Neural progenitor cell (in vitro differentiated cells): ENCODE measurements at places on chromosomes 7 and 10. TPM values are rescaled to one million over a fixed set of nuclear protein-coding genes. Genes with fewer than 3 reads are reported as not detected.
A peak's percentile ranks its signal among the peaks of the same experiment; 100 is the strongest.

- no peaks in the 10 kb centered on the region for H3K36me3 ChIP-seq
- no peaks in the 10 kb centered on the region for H3K27me3 ChIP-seq
- peak; percentile 27 for DNase-seq
- H3K4me3 ChIP-seq, result no peak overlapping the region
Measured at GRCh38 chr7:154777023-154777422, 225.9 kb downstream of the PAXIP1 start.

GRCh38 chr10:95295031-95295755 is 4.4 kb upstream of the PDLIM1 start:
- H3K36me3 ChIP-seq, result no peaks in the 10 kb centered on the region
- H3K27ac ChIP-seq, result no peak overlapping the region
- peaks cover 10% of the 10 kb centered on the region for H3K4me1 ChIP-seq
- H3K27me3 ChIP-seq, result peaks cover 69% of the 10 kb centered on the region
- peak overlapping the region; percentile 15 for H3K4me3 ChIP-seq
- DNase-seq, result peak; percentile 70

- H3K27me3 ChIP-seq, result peaks cover 53% of the 10 kb centered on the region
- H3K4me1 ChIP-seq, result peaks cover 8% of the 10 kb centered on the region
- no peaks in the 10 kb centered on the region for H3K36me3 ChIP-seq
- H3K4me3 ChIP-seq, result no peak overlapping the region
- H3K27ac ChIP-seq, result no peak overlapping the region
- no peak for DNase-seq
Measured at GRCh38 chr10:119538632-119539358, 3.7 kb downstream of the RGS10 start.

GRCh38 chr10:128242641-128243040 is 116.4 kb upstream of the MKI67 start:
- H3K4me1 ChIP-seq, result peaks cover 8% of the 10 kb centered on the region
- H3K27ac ChIP-seq, result no peak overlapping the region
- H3K4me3 ChIP-seq, result no peak overlapping the region
- H3K27me3 ChIP-seq, result no peaks in the 10 kb centered on the region

Gene SRRM3
- 2.2 and 4.6 TPM in 2 replicates for total RNA-seq

Gene ITPRID1
- total RNA-seq, result not detected in 2 replicates

GRCh38 chr7:125098377-125098970 is 168.8 kb upstream of the POT1 start:
- H3K4me1 ChIP-seq, result no peaks in the 10 kb centered on the region
- H3K27me3 ChIP-seq, result no peaks in the 10 kb centered on the region
- no peaks in the 10 kb centered on the region for H3K36me3 ChIP-seq
- no peak overlapping the region for H3K27ac ChIP-seq
- H3K4me3 ChIP-seq, result no peak overlapping the region

GRCh38 chr7:150966002-150966401 is 12.1 kb downstream of the KCNH2 start:
- peaks cover 26% of the 10 kb centered on the region for H3K4me1 ChIP-seq
- DNase-seq, result peak; percentile 86
- no peak overlapping the region for H3K27ac ChIP-seq
- H3K4me3 ChIP-seq, result no peak overlapping the region

Gene ASB10
- total RNA-seq, result not detected in 2 replicates

Gene STAMBPL1
- 1.6 and 1.9 TPM in 2 replicates for total RNA-seq

GRCh38 chr10:60572511-60573194 is 183.0 kb upstream of the ANK3 start:
- peak overlapping the region; percentile 39 for H3K4me3 ChIP-seq
- H3K27ac ChIP-seq, result no peak overlapping the region
- H3K27me3 ChIP-seq, result no peaks in the 10 kb centered on the region
- DNase-seq, result peak; percentile 62
- no peaks in the 10 kb centered on the region for H3K36me3 ChIP-seq

- no peak overlapping the region for H3K27ac ChIP-seq
- H3K4me1 ChIP-seq, result peaks cover 15% of the 10 kb centered on the region
- H3K36me3 ChIP-seq, result no peaks in the 10 kb centered on the region
- no peak overlapping the region for H3K4me3 ChIP-seq
- no peak for DNase-seq
- H3K27me3 ChIP-seq, result no peaks in the 10 kb centered on the region
Measured at GRCh38 chr7:69860486-69860885, 262.2 kb downstream of the AUTS2 start.

Gene HTR5A
- total RNA-seq, result not detected in 2 replicates

GRCh38 chr7:129053938-129054437 is 923 bp downstream of the TNPO3 start:
- no peaks in the 10 kb centered on the region for H3K36me3 ChIP-seq
- H3K4me3 ChIP-seq, result peak overlapping the region; percentile 89
- H3K27me3 ChIP-seq, result no peaks in the 10 kb centered on the region
- H3K27ac ChIP-seq, result peak overlapping the region; percentile 98
- DNase-seq, result no peak
- peaks cover 23% of the 10 kb centered on the region for H3K4me1 ChIP-seq

DNA sequence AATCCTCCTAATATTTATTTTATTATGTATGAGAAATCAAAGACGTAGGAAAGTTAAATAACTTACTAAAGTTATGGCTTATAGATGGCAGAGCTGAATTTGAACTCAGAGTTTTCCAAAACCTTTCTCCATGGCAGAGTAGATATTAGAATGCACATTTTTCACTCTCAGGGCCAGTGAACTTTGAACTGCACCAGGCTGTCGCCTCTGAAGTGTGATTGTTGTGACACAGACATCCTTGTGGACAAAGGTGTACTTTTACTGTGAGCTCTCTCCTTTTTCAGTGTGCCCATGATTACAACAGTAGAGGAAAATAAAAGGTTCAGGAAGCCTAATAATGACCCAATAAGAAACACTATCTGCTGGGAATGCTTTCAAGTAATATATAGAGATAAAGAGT is 29.1 kb downstream of the TES start:
- no peak overlapping the region for H3K27ac ChIP-seq
- H3K36me3 ChIP-seq, result no peaks in the 10 kb centered on the region
- H3K4me3 ChIP-seq, result no peak overlapping the region
- DNase-seq, result no peak

DNA sequence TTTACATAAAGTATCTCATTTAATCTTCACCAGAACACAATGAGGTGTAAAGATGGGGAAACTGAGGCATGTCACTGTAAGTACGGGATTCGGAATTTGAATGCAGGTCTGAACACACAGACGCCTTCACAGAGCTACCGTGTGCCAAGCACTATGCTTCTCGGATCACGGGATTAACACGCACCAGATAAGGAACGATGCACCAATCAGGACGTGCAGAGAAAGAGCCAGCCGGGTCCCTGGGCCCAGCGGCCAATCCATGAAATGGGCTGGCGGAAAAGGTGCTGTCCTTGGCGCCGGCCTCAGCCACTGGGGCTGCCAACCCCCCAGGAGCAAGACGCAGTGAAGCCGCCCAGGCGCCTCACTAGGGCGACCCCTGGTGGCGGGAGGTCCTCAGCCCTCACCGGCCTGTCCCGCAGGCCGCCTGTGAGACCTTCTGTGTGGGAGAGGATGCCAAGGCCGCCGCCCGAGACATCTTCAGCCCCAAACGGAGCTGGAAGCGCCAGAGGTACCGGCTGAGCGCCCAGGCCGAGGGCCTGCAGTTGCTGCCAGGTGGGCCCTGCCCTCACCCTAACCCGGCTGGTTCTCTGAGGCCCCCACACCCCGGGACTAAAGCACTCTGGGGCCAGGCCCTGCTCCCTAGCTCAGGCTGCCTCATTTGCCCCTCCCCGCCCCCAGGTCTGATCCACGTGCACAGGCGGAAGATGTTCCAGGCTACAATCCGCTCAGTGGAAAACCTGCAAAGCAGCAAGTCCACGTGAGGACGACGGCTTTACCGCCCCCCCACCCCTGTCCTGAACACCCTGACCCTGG is 15.6 kb downstream of the ATG9B start:
- H3K4me3 ChIP-seq, result peak overlapping the region; percentile 32
- peaks cover 13% of the 10 kb centered on the region for H3K27me3 ChIP-seq
- peak; percentile 77 for DNase-seq
- no peaks in the 10 kb centered on the region for H3K36me3 ChIP-seq

Gene FAM25G
- total RNA-seq, result not detected in 2 replicates

DNA sequence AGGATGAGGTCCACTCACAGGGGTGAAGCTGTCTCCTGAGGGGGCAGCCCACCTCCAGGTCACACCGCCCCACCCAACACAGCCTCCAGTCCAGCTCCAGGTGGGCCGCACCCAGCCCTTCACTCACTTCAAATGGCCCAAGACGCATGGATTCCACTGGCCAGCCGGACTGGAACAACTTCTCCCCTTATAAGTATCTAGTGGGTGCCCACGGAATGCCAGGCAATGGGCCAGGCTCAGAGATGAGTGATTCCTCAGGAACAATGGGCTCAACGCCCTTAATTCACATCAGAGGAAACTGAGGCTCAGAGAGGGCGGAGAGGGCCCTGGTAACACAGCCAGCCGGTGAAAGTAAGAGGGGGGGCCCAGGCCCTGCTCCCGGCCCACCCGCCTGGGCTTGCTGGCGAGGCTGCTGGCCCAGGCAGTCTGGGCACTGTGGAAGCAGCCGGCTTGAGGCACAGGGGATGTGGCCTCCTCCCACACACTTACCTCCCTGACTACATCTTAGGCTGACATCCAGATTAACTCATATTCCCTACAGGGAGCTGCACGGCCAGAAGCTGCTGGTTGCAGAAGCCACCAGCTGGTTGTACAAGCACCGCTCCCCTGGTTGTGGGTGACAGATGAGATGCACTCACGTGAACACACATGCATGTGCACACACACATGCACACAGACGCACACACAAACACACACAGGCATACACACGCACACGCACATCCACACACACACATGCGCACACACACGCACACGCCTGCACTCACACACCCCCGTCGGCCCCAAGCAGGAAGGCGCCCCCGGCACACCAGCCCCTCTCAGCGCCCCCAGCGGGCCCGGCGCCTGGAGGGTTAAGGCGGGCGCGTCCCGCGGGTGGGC is 1.0 kb upstream of the FAM20C start:
- peaks cover 23% of the 10 kb centered on the region for H3K4me1 ChIP-seq
- H3K27ac ChIP-seq, result no peak overlapping the region
- peak overlapping the region; percentile 57 for H3K4me3 ChIP-seq
- H3K27me3 ChIP-seq, result peaks cover 82% of the 10 kb centered on the region
- DNase-seq, result peak; percentile 37

Gene IFIT5
- 5.6 and 7.0 TPM in 2 replicates for total RNA-seq

Gene GALNT17
- 17.1 and 23.0 TPM in 2 replicates for total RNA-seq

Gene BCCIP
- 76.5 and 122 TPM in 2 replicates for total RNA-seq

GRCh38 chr7:90173127-90173844 is 19.0 kb downstream of the STEAP1 start:
- no peak for DNase-seq
- H3K36me3 ChIP-seq, result no peaks in the 10 kb centered on the region
- H3K27me3 ChIP-seq, result no peaks in the 10 kb centered on the region
- no peak overlapping the region for H3K27ac ChIP-seq
- no peaks in the 10 kb centered on the region for H3K4me1 ChIP-seq

DNA sequence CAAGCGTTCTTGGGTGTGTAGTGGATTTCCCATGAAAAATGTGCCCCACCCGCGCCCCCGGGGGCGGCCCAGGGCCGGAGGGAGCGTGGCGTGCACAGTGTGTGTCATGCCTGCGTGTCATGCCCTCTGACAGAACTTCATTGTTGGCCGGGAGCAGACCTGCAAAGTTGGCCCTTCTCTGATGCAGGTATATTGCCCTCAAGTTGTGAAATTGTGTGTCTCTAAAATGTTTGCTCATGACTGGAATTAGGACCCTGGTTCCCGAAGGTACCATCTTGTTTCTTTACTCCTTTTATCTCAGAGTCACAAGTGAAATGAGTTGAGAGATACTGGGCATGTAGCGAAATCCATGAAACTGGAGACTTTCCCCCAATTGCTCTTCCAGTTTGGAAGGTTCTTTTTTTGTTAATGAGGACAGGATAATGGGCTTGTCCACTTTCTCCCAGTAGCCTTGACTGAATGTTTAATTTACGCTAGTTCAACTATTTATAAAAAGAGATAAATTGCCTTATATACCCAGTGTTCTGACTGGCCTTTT is 26.2 kb downstream of the ADK start:
- no peaks in the 10 kb centered on the region for H3K36me3 ChIP-seq
- peak overlapping the region; percentile 62 for H3K4me3 ChIP-seq
- DNase-seq, result no peak
- no peaks in the 10 kb centered on the region for H3K27me3 ChIP-seq
- H3K27ac ChIP-seq, result no peak overlapping the region
- peaks cover 15% of the 10 kb centered on the region for H3K4me1 ChIP-seq

- no peak overlapping the region for H3K27ac ChIP-seq
- H3K4me3 ChIP-seq, result no peak overlapping the region
- H3K36me3 ChIP-seq, result no peaks in the 10 kb centered on the region
- H3K27me3 ChIP-seq, result no peaks in the 10 kb centered on the region
- DNase-seq, result peak; percentile 34
Measured at GRCh38 chr10:89367529-89367928, 10.3 kb upstream of the IFIT1B start.
